Stimulated activated CD4-positive, alpha-beta T cell treated with anti-CD3 and anti-CD28 coated beads, Interleukin-12 subunit alpha, Interleukin-12 subunit beta, amount 100 ng/mL, for 24 hours (primary cell): ENCODE measurements at places on chromosomes 16 and 17.

DNA sequence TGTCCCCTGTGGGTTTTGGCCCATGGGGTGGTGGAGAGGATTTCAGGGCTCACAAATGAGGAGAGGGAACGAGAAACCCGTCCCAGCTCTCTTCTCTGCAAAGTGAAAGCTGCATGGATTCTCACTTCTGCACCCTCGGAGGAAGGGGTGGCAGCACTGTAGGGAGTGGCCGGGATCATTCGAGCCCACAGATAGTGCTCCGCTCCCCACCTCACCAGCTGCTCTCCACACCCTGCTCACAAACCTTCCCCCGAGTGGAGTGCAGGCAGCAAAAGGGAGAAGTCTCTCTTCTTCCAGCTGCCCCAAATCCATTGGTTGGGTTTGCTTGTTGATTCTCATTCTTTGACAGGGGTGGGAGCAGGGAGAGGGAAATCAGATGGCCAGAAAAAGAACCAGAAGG, 20.1 kb downstream of the STAT5A start:
- DNase-seq, result no peak

DNA sequence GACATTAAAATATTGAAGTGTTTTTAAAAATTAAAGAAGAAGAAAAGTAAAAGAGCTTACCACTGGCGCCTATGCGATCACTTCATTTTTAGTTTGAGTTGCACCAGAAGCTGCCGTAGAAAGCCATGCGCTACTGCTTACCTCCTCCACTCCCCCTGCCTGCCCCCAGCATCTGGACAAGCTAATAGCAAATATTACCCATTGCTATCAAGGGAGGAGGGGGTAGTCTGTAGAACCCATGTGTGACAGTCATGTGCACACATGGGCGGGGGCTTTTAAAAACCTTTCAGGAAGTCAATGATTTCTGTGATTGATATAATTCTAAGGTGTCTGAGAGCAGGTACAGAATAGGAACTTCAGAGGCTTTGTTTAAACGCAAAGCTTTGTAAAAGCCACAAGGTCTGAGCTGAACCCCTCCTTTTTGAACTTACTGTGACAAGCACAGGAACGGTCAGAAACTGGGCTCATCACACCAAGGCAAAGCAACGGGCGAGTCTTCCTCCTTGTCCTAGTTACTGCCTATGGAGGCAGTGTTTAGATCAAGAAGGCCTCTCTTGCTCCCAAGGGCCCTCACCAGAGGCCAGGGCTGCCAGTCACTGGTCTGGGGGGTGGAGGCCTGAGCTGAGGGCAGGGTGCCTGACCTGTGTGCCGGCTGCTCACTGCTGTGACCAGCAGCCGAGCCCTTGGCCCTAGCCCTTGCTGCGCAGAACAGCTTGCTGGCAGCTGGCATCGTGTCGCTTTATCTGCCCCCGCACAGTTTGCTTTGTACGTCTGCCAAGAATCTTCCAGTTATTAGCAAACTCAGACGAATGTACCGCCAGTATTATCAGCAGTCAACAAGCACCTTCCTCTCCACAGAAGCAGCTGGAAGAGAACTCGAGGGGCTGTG, 15.0 kb downstream of the GINS2 start:
- DNase-seq, result no peak

DNA sequence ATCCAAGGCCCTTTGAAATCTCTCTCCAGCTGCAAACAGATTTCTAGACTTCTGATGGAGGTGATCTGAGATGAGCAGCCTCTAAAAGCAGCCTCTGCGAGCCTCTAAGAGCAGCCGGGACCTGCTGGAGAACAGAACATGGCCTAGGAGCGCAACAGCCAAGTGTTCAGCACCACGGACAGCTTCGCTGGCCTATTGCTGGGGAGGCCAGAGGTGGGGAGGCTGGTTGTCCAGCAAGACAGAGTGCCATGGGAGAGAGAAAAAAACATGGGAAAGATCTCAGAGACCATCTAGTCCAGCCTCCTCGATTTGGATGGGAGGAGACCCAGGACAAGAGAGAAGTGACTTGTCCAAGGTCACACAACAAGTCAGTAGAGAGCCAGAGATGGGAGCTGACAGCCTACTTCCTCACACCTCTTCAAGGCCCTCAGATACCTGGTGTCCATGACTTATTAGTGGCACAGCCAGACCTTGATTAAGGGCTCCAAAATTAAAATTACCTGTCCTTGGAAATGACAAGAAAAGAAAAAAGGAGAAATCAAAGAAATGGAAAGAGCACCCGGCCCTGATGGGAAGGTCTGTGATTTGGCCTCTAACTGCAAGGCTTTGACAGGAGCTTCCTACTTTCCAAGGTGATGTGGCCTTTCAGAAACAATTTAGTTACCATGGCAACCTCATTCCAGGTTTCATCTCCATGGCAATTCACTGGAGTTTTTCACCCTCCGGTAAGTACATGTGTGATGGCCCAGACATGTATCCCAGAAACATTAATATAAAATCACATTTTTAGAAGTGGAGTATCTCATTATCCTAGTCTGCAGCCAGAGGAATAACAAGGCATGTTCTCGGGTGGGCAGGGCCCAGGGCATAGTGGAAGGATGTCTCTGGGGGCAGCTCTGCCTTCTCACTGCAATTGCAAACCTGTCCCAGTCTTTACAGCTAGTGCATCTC, 14.5 kb downstream of the RPRML start:
- no peak for DNase-seq

- DNase-seq, result no peak
These were observed 339.0 kb downstream of the CDH13 start for GRCh38 chr16:82965808-82966207.

GRCh38 chr17:74325743-74326379, at the start of gene KIF19:
Gene KIF19, plus strand, starts transcription at chr17:74326226. Its CDS starts 124 bp downstream, at chr17:74326350.
- DNase-seq, result peak; percentile 16

GRCh38 chr17:80261159-80261894, 675 bp downstream of the RNF213 start:
- DNase-seq, result no peak

DNA sequence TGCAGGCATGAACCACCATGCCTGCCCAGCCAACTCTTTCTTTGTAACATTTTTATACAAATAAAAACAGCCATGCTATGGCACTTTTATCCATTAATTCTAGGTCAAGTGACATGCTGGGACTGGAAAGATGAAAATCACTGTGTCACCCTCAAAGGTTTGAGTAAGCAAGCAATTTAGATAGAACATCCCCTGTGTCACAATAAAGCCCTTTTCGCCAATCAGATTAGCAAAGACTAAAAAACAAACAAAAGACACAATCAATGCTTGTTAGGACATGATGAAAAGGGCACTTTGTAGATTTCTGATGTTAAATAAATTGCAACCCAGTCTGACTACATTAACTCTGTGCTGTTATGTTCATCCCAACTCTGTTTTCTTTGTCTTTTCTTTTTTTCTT, 26.4 kb downstream of the CHP2 start:
- DNase-seq, result no peak

- no peak for DNase-seq
These were observed 365.9 kb upstream of the ZFHX3 start for GRCh38 chr16:73413830-73414190.

- no peak for DNase-seq
These were observed 12.0 kb downstream of the DGKE start for GRCh38 chr17:56845934-56846333.

DNA sequence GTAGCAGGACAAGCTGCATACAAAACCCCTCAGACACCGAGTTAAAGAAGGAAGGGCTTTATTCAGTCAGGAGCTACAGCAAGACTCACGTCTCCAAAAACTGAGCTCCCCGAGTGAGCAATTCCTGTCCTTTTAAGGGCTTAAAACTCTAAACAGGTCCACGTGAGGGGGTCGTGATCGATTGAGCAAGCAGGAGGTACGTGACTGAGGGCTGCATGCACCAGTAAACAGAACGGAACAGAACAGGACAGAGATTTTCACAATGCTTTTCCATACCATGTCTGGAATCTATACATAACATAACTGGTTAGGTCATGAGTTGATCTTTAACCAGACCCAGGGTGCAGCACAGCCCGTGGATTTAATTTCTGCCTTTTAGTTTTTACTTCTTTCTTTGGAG, 25.2 kb downstream of the ITGAM start:
- DNase-seq, result no peak

DNA sequence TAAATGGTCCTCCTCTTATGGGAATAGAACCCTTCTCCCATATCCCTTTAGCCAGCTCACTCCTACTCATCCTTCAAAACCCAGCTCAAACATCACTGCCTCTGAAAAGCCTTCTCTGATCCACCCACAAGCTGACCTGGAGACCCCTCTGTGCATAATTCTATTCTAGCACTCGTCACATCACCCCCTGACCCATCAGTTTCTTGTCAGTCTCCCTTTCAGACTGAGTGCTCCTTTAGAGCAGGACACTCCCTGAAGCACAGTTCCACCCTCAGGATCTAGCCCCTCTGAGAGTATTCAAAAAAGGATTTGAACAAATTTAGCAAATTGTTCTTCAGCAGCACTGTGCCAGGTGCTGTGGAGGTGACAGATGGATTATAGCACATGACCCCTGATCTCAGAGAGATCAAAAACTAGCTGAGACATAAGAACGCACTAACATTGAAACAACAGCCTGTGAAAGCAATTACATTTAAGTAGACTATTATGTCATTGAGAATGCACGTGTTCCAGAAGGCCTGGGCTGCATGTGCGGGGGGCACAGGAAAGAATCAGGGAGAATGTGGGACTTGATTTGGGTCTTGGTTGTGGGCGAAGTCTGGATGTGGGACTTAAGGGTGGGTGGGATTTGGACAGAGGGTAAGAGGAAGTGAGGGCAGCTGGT, 43.5 kb downstream of the MRPS23 start:
- DNase-seq, result no peak

DNA sequence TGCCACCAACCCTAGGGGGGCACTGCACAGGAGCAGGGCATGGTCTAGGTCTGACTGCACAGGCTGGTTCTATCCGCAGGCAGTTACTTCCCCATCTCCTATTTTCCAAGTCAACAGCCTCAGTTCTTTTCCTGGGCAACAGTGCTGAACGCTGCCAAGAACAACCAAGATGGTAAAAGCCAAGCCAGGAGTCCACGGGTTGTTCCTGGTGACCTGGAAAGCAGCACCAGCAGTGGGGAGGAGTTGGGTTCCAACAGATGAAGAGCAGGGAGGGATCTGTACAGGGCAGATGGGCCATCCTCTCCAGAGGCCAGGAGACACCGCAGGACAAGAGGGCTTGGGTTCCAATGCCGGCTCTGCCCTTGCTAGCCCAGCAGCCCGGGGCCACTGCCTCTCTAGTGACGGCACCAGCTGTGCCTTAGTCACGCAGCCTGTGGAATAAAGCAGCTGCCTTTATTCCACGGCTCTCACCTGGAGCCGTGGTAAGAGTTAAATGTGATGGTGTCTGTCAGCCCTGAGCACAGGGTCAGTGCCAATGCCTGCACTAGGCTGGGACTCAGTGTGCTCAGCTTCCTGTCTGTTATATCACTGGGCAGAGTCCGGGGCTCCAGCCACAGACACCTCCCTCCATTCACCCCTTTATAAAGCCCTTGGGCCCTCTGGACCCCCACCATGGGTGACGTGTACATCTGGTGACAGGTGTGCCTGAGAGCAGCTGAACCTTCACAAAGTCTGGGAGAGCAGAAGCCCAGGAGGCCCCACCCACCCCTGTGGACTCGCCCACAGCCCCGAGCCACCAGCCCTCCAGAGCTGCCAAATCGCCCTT, 44.9 kb downstream of the MARF1 start:
- DNase-seq, result no peak

- DNase-seq, result no peak
These were observed 30.9 kb upstream of the KCNJ12 start for GRCh38 chr17:21345236-21345635.

DNA sequence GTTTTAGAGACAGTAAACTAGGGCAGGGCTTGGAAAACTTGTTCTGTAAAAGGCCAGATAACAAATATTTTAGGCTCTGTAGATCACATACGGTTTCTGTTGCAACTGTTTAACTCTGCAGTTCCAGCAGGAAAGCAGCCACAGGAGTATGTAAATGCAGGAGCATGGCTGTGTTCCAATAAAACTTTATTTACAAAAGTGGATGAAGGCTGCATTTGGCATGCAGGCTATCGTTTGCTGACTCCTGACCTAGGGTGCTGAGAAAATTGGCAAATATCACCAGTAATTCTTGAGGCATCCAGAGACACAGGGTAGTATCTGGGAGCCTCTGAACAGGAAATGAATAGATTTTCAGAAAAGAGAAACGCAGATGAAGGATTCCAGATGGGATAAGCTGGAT, 274.0 kb downstream of the MAF start:
- DNase-seq, result no peak

DNA sequence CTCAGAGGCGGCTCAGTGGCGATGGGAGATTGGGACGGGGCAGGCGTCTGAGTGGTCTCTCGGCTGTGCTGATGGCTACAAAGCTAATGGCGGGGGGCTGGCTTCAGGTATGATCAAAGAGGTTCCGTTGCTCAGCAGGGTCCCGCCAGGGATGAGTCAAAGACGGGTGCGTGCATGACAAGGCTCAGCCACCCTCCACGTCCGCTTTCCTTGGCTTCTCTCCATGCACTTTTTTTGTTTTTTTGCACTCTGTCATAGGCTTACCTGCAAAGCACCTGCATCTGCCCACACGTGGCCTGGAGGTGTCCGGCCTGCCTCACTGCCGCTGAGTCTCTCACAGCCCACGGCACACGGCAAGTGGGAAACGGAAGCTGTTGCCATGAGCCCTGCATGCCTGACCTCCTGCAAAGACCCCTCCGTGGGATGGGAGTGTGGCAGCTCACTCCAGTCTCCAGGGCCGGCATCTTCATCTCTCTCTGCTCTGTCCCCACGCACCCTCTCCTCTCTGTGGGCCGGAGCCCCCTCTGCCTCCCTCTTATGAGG, 85.5 kb upstream of the ZNF469 start:
- DNase-seq, result no peak

DNA sequence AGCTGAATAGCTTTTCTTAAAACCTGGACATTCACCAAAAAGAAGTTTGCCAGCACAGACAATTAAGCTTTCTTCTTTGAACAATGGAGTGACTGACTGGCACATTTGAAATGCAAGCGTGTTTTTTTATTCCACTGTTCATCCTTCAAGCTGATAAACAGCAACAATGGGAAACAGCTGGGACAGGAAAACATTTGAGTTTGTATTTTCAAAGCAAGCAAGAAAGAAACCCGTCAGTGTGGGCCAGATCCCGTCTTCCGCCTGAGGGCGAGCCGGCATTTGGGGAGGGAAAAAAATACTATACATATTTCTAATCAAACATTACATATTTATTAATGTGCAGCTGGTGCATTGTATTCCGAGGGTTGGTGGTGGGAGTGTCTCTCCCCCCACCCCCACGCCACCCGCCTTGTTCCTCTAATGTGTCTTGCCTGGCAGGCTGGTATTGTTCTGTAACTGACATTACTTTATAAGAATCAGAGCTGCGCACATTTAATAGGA, 94.3 kb downstream of the CYLD start:
- no peak for DNase-seq

DNA sequence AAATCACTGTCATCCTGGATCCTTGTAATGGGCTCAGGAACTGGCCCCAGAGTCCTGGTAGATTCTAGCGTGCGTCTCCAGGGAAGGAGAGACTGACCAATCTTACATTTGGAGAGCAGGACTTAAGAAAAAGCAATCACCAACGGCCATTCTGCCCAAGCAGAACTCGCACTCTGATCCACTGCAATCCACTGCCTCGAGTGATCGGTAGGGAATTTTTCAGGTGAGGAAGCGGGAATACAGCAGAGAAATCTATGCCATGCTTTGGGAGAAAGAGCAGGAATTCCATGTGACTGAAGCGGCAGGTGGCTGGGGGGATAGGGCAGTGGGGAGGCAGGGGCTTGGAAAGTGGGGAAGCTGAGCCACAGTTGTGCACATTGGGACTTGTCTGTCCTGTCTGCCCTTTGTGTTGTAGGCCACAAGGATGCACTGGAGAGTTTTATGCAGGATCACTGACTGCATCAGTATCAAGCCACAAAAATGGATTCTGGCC, 143.9 kb upstream of the HS3ST2 start:
- no peak for DNase-seq
